ENCODE measurements at places on chromosomes 13 and 19.
A peak's percentile ranks its signal among the peaks of the same experiment; 100 is the strongest.

DNA sequence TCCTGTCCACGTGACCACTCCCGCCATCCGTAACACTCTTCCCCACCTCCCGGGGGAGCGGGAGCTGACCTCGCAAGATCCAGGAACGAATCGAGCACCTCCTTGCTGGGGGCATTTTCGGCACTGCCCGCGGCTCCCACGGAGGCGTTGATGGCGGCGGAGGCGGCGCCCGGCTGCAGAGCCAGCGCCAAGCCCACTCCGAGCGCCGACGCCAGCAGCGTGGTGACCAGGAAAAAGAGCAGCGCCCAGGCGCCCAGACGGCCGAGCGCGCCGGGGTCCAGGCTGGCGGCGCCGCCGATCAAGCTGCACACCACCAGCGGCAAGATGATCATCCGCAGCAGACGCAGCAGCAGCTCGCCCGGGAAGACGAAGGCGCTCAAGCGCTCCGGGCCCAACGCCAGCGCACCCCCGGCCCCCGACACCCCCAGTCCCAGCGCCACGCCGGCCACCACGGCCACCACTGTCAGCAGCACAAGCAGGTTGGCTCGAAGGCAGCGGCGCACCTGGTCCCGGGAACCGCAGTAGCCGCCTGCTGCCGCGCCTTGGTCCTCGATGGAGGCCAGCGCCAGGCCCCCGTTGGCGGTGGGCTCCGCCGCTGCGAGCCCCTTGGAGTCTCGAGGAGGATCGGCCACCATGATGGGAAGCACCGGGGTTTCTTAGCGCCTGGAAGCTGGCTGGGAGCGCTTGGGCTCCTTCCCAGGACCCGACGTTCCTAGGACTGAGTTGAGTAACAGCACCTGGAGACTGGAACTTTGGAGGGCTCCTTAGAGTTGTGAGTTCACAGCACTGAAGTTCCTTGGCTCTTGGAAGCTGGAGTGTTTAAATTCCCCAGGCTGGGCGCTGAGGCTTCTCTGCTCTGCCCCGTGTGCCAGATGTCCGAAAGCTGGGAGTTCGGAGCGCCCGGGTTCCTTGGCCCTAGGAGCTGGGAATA lies 798 bp downstream of the SLC1A5 start:
- no peak for DNase-seq

GRCh38 chr19:43634872-43635560 lies 4.6 kb downstream of the CADM4 start:
- no peak for DNase-seq

GRCh38 chr19:31286491-31286890 lies 62.7 kb downstream of the TSHZ3 start:
- no peak for DNase-seq

- DNase-seq: peak; percentile 88
Observed at GRCh38 chr19:18281082-18282020, at the start of gene JUND. Gene JUND, minus strand, starts transcription at chr19:18281622. Its CDS starts 138 bp downstream, at chr19:18281484.

GRCh38 chr13:70162141-70162540 lies 53.9 kb upstream of the KLHL1 start:
- DNase-seq: no peak

Data from GM12864 (cell line).